ENCODE measurements at places on chromosomes 5 and 9.

- DNase-seq, result no peak
Measured at GRCh38 chr5:126462239-126463014, 39.2 kb downstream of the GRAMD2B start.

DNA sequence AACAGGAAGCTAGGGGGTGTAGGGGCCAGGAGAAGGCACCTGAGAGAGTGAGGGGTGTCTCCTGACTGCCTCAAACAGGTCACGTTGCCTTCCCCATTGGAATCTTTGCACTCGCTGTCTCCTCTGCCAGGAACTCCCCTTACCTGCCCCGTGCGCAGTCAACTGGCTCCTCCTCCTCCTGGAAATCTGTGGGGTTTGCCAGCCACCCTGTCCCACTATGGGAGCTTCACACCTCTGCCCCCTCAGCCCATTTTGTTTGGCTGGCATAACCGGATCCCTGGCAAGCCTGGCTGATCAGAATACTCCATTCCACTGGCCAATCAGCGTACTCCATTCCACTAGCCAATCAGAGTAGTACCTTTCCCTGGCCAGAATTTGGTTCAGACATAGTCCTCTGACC, 10.4 kb upstream of the SLC34A1 start:
- no peak for DNase-seq

DNA sequence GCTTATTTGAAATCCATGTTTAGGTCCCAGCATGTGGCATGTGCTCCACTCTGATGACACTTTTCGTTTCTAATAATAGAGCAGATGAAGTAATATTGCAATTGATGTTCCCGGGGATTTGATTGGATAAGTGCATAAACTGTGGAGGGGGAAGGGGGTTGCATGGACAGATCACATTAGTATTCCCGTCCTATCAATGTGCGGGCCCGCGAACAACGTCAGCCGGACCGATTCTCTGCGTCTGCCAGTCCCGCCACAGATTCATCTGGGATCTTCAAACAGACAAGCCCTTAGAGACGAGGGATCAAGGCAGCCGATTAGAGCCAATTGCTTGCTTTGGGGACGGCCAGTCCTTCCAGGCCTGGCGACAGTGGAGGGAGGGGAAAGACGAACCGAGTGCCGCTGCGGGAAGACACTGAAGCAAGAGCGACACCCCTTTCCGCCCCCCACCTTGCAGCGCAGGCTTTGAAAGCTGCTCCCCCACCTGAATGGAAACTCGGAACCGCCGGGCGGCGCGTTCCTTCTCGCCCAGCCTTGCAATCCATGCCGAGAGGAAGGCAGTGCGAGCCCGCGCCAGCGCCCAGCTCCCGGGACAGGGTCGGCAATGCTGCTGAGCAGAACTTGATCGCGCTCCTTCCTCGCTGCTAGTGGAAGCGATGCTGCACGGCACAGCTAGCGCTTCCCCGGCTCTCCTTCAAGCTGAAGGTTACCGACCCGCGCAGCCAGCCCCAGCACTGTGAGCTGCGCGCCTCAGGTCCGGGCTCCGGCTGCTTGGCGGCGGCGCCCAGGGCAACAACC, at the start of gene RGS7BP:
Gene RGS7BP, plus strand, starts transcription at position 247 of the 798 bp plus-strand sequence. CDS start 610 bp downstream, outside the sequence.
- no peak for DNase-seq

GRCh38 chr5:5983261-5983980, 394.9 kb downstream of the MED10 start:
- no peak for DNase-seq

DNA sequence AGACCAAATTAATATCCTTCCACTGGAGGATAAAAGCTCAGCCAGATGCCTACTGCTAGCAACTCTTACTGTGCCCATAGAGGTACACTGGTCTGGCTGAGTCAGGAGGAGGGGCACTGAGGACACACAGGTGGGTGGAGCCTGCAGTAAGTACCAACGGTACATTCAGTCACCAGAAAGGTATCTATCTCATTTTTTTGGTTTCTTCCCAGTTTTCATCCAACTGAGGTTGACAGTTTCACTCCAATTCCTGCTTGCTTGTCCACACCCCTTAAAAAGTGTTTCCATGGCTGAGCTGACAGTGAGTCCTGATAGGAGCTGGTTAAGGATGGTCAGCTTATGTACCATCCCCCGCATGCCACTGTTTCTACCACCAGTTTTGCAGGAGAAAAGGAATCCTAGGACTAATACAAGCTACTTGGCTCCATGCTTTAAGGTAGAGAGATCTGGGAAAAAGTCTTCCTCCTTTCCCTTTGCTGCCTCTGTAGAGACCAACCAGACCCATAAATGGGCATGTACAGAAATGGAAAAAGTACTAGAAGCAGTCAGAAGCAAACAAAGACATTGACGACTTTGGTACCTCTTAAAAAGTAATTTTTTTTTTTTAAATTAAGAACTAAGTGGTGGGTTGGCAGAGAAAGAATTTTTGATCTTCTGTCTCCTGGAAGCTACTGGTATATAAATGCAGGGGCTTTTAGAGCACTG, 3.2 kb downstream of the ELL2 start:
- DNase-seq, result no peak

DNA sequence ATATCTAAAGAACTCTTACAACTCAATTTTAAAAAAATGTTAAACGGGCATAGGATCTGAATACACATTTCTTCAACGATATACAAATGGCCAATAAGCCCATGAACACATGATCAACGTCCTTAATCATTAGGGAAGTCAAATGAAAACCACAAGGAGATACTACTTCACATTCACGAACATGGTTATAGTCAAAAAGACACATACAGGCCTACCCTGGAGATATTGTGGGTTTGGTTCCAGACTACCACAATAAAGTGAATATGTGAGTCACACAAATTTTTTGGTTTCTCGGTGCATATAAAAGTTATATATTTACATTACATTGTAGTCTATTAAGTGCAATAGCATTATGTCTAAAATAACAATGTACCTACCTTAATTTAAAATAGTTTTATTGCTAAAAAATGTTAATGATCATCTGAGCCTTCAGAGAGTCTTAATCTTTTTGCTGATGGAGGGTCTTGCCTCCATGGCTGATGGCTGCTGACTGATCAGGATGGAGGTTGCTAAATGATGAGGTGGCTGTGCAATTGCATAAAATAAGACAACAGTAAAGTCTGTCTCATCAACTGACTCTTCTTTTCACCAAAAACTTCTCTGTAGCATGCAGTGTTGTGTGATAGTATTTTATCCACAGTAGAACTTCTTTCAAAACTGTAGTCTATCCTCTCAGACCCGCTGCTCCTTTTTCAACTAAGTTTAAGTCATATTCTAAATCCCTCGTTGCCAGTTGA, 15.1 kb downstream of the AK3 start:
- DNase-seq, result no peak

- DNase-seq, result no peak
Measured at GRCh38 chr9:135985459-135985774, 24.2 kb upstream of the UBAC1 start.

GRCh38 chr5:121867403-121867802, 15.7 kb downstream of the FTMT start:
- DNase-seq, result no peak
